HuH-7 (cell line): ENCODE measurements at places on chromosomes 7 and 10.

DNA sequence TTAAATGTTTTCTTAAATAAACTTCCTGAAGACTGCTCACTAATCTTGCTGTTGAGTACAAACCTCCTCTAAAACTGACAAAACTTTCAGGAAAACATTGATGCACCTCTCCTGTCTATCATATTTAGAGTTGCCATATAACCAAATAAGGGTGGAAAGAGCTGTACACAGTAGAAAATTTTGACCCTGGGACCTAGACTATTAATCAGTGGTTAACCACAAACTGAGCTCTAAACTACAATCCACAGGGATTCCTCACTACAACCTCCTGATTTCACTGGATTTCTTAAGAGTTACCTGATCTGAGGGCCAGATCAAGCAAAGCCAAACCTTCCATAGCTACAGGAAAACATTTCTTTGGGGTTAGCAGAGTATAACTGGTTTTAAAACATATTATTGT, 39.9 kb upstream of the WNT16 start:
- no peak for DNase-seq

DNA sequence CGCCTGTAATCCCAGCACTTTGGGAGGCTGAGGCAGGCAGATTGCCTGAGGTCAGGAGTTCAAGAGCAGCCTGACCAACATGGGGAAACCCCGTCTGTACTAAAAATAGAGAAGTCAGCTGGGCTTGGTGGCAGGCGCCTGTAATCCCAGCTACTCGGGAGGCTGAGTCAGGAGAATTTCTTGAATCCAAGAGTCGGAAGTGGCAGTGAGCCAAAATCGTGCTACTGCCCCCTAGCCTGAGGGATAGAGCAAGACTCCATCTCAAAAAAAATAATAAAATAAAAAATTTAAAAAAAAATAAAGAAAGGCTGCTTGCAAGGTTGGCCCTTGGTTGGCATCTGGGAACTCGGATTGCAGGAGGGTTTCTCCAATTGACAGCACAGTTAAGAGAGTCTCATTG, 221.6 kb downstream of the DGKI start:
- DNase-seq, result no peak

- DNase-seq, result no peak
Measured at GRCh38 chr10:27188259-27188658, 33.1 kb downstream of the MASTL start.

GRCh38 chr10:25049966-25050365, 33.6 kb downstream of the THNSL1 start:
- no peak for DNase-seq

DNA sequence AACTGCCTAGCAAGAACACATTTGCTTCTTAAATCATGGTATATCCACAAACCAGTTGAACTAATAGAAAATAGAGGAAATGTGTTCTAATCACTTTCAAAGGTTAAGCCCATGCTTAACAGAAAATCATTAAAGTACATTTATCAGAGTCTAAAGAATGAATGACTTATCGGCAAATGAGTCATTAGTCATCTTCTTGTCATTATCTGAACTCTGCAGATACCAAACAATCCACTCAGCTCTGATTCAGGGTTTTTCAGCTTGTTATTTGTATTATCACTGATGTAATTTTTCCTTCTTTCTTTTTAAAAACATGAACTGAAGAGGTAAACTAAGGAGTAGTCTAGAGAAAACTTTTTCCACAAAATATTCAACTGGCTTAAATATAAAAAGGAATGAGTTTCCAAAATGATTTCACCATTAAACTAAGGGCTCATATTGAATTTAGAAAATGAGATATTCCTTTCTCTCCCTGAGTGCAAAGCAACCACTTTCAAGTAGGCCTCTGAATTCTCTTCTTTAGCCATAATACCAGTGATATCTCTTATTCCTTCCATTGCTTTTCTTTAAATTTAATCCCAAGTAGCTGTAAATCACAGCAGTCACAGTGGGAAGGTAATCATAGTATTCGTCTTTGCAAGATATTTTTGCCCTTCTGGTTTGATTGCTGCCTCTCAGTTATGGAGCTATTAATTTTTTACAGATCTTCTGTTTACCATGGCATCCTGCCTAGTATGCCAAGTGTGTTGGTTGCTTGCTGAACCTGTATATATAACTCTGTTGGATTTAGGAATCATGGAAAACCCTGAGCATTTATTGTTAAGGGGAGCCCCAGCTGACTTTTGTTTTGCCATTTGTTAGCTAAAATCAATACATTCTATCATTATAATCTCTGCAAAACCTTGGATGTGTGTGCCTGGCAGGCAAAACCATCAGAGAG, 125.1 kb downstream of the THSD7A start:
- DNase-seq, result no peak

DNA sequence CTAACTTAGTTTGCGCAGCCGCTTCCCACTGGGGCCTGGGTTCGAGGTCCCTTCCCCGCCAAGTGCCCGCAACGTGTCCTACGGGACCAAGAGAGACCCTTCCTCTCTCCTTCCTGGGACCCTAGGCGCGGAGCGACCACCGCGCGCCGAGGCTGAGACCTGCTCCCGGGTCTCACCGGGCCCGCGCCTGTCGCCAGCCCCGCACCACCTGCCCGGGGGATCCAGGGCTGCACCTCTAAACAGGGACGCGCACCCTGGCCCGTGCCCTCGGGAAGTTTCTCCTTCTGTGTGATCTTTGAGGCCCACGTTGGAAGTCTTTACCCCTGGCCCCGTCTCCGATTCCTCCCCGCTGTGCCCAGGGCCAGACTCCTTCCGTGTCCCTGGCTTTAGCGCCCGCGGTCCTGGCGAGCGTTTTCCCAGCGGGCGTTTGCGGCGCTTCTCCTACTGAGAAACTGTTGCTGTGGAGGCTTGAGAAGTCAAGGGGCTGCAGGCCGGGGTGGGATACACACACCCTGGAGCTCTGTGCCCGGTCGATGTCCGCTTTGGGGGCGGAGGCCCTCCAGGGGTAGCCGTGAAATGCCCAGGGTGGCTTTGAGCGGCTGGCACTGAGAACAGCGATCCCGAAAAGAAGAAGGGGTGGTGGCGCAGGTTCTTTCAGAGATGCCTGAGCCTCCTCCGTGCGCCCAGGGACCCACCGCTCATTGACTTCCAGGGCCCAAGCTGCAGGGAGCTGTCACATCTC, 575 bp downstream of the PLPP4 start:
- DNase-seq, result no peak

- DNase-seq, result no peak
Measured at GRCh38 chr10:101155896-101156295, 24.8 kb downstream of the TLX1 start.
